ENCODE measurements at places on chromosomes 5 and 9.

DNA sequence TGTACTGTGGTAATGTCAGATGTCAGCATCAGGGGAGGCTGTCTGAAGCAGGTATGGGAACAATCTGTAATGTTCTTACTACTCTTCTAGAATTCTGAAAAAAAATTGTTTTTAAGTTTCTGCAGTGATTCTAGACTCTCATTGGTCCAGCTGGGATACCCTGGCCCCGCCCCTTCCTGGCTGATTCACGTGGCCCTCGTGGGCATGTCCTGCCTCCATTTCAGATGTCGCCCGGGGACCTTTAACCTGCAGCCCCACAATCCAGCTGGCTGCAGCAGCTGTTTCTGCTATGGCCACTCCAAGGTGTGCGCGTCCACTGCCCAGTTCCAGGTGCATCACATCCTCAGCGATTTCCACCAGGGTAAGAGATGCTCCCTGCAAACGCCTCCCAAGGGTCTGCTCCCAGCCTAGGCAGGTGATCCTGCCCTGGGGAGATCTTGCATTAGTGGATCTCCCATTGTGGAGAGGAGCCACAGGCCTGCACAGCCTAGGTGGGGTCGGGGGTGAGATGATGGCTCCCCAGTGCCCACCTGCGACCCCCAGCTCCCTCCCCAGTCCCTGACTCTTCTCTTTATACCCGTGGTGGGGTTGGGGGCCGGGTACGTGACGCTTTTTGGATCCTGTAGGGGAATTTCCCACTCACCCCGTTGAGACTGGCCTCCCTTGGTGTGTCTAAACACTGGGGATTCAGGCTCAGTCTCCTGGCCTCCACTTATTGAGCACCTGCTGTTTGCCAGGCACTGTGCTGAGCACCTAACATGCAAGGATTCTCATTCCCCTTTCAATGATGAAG is 36.5 kb downstream of the LAMC3 start:
- DNase-seq = no peak

DNA sequence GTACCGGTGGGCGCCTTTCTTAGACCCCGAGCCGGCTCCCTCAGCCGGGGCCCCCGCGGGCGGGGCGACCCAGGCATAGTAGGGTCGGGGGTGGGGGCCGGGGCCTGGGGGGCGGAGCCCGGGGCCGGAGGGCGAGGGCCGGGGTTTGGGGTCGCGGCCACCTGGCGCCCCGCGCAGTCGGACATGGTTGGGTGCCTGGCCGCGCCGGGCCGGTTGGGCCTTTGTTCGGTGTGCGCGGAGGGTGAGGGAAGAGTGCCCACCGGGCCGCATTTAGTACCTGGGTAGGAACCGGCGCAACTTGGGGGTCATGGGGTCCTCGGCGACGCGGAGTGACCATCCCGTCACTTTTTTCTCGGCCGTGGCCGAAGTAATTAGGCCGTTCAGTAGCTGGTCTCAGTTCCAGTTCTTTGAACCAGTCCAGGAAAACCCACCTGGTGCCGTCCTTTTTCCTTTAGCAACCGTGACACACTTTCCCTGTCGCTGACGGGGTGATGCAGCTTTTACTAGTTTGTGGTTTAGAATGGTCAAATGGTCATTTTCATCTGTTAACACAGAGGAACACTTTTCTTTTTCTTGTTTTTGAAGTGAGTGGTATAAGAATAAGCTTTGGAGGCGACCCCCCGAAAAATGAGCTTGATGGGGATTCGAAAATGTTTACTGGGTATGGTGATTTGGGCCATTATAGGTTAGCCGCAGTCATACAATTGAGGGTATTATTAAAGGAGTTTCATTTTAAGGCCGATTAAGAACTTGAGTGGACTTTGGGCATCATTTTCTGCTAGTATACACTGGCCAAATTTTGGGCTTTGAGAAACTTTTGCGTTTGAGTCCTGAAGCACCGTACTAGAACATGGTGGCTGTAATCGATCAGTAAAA is 589 bp downstream of the CKS2 start:
- DNase-seq = peak; percentile 40

- DNase-seq = no peak
Observed at GRCh38 chr9:135009794-135010585, 77.5 kb upstream of the OLFM1 start.

GRCh38 chr5:20276061-20276958 is 288.3 kb upstream of the CDH18 start:
- no peak for DNase-seq

GRCh38 chr9:4139196-4139595 is 160.7 kb downstream of the GLIS3 start:
- no peak for DNase-seq

DNA sequence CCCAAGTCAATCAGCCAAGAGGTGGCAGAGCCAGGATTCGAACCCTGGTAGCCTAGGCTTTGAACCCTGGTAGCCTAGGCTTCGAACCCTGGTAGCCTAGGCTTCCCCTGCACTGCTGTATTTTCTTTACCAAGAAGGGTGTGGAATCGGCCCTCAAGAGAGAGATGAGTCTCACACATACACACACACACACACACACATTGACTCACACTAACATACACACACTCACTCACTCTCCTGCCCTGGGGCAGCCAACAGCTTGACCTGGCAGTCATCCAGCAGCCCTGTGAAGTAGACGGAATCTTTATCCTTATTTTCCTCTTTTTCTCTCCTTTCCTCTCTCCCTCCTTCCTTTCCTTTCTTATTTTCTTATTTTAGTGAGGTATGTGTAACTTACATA is 55.4 kb upstream of the RPL26L1 start:
- peak; percentile 17 for DNase-seq

- peak; percentile 57 for DNase-seq
Observed at GRCh38 chr5:56481428-56482357, 248.6 kb upstream of the ANKRD55 start.

GRCh38 chr9:35726931-35727330 is 5.1 kb downstream of the TLN1 start:
- peak; percentile 88 for DNase-seq

GRCh38 chr5:484556-484955 is 39.7 kb downstream of the SLC9A3 start:
- DNase-seq = no peak

GRCh38 chr5:123364441-123365155 is 58.6 kb downstream of the CEP120 start:
- DNase-seq = no peak

GRCh38 chr9:86707932-86708510 is 239.3 kb downstream of the GAS1 start:
- no peak for DNase-seq

- DNase-seq = no peak
Observed at GRCh38 chr5:174084691-174085154, 39.2 kb downstream of the NSG2 start.

DNA sequence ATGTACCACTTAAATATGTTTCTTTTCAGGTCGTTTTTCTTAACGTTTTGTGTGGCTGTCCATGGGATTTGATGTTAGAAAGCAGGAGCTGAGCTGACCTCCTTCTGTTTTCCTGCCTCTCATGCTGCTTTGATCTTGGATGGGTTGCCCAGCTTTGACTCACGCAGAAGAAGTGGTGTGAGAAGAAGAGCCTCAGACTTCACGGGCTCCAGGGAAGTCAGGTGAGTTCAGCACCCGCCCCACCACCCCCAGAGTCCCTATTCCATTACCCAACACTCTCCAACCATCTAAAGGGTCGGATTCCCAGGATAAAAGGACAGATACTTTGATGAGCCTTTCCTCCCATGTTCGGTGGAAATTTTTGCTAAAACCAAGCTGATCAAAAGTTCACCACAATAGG is 373.4 kb downstream of the IRX2 start:
- DNase-seq = no peak

DNA sequence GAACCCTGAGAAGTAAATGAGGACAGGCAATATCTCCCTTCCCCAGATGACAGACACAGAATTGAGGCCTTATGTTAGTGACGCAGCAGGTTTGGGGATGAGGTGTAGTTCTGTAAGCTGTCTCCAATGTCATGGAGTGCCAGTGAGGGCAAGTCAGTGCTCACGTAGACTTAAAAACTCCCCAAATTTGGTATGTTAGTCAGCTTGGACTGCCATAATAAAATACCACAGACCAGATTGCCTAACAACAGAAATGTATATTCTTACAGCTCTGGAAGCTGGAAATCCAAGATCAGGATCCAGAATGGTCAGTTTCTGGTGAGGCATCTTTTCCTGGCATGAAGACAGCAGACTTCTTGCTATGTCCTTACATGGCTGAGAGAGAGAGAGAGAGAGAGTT is 14.9 kb downstream of the FOXI1 start:
- no peak for DNase-seq

DNA sequence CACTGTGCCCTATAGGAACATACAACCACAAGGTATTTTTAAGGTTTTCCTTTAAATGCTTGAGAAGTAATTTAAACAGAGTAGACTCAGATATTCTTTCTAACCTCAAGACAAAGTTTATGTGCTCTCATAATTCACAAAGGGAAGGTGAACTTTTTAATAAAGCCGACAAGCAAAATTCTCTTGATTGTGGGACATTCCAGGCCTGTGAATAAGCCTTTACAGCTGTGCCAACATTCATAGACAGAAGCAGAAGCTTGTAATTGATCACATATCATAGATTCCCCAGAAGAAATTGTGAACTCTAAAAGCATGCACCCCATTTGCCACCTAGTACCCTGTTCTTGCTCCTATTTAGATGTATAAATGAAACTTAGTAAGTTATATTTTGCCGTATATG is 1107.8 kb upstream of the SEMA6A start:
- no peak for DNase-seq

GRCh38 chr5:172504701-172505402 is 50.5 kb upstream of the SH3PXD2B start:
- no peak for DNase-seq

DNA sequence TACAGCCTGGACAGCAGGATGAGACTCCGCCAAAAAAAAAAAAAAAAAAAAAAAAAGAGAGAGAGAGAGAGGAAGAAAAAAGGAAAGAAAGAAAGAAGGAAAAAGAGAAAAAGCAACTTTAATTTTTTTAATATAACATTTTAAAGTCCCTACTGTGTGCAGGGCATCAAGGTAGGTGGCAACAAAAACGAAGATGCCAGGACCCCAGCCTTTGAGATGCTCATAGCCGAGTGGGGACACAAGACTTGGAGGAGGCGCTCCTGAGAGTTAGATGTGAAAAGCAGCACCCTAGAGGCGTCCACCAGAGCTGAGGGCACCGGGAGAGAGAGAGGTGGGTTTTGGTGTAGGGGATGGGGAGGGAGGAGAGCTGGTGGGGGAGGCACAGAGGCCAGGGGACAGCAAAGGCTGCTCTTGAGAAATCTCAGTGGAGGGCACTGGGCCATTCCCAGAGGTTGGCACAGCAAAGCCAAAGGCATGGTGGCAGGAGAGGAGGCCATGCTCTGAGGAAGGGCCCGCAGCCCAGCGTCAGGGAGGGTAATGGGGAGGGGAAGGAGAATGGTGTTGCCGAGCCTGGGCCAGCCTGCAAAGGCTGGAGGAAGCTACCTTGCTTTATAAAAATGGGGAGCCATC is 135.6 kb downstream of the C9orf50 start:
- DNase-seq = no peak

DNA sequence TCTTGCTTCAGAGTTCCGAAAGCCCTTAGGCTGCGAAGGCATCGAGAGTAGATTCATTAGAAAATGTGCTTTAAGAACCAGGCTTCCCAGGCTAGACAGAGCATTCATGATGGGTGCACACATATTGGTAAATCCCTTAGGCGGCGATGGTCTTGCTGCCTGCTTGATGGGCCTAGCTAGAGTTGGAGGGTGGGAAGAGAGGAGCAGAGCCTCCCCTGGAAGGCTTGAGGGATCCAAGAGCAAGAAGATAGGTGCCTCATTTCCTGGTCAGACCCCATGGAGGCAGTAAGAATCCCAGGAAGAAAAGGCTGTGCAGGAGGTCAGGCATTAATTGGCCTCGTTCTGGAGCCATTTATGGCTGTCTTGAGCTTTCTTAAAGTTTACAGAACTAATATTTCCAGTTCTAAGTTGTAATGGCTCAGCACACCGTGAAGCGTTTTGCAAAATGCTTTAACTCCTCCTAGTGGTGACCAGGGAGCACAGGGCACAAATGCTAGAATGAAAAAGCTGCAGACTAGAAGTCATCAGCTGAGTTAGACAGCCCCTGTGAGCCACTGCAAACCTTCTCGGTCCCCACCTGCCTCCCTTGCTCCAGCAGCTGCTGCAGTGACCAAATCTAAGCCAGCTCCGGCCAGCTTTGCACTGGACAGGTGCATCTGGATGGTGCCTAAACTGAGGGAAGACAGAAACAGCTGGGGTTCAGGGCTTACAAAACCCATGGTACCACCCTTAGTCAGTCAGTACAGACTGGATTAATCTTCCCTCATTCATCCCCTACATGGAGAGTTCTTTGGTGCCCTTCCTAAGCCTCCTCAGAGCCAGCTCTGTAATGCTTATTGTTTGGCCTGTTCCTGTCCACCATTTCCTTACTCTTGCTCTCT is 14.7 kb downstream of the SLC45A2 start:
- DNase-seq = peak; percentile 59

GRCh38 chr5:80103371-80103770 is 68.2 kb downstream of the THBS4 start:
- DNase-seq = no peak

DNA sequence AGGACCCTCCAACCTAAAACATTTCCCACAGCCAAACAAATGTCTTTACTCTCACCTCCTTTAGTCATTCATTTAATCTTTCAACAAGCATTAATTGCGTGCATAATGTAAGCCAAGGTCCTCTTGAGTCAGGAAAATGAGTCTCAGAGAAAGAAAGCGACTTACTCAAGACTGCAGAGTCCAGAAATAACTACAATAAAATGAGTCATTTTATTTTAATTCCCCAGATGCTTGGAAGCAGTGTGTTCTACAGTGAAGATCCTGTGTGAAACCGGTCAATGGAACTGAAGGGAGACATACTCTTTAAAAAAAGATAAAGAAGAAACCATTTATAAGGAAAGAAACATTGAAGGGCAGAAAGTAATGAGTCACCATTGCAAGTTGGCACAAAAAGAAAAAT is 513.7 kb downstream of the CDK5RAP2 start:
- no peak for DNase-seq

- peak; percentile 68 for DNase-seq
Observed at GRCh38 chr5:163460562-163461171, at the start of gene HMMR. TSS of gene HMMR (plus strand) at chr5:163460632. CDS start at chr5:163460693, 61 bp downstream.

- DNase-seq = no peak
Observed at GRCh38 chr5:149724130-149724840, 5.8 kb upstream of the PPARGC1B start.

- no peak for DNase-seq
Observed at GRCh38 chr5:98679963-98680362, 93.5 kb upstream of the RGMB start.

- no peak for DNase-seq
Observed at GRCh38 chr5:73722231-73722630, 96.2 kb downstream of the ARHGEF28 start.

Measured in hematopoietic multipotent progenitor cell treated with erythropoietin and hydrocortisone succinate and interleukin-3 and kit ligand, for 6 days (in vitro differentiated cells).